ENCODE measurements at places on chromosomes 16 and 17. TPM values are rescaled to one million over a fixed set of nuclear protein-coding genes. Genes with fewer than 3 reads are reported as not detected.

GRCh38 chr17:17859909-17860765 is 23.4 kb upstream of the SREBF1 start:
- no peak for DNase-seq

KRTAP4-4 gene
- total RNA-seq = not detected

- DNase-seq = no peak
These were observed 215.6 kb downstream of the PHKB start for GRCh38 chr16:47676635-47677177.

DNA sequence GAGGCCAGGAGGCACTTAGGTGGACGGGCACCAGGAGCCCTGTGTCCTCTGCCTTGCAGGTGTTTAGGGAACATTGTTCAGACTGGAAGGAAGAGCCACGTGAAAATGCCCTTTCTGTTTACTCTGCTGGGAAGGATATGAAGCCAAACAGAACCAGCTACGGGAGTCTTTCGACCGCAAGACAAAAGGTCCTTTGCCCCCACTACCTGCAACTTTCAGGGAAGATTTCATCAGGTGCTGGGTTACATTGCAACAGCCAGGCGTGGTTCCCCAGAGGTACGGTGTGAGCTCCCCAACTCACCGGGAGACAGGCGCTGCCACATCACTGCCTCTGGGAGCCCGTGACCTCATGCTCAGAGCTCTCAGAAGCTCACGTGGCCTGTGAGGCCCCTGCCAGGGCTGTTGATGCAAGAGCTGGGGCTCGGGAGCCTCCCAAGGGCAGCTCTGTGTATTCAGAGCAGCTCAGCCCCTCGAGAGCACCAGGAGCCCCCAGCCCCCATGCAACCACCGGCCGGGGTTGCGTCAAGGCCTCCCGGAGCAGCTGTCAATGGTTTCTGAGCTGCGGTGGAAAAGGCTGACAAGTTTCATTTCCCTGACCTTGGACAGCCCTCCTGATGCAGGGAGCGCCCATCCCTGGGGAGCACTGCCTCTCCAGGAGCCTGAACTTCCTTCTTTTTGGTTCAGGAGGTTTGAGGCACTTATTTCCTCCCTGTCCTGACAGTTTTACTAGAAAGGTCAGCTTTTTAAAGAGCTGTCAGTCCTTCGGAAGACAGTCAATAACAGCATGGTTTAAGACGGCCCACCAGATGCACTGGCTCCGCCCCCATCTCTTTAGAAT is 42.1 kb downstream of the TBC1D16 start:
- peak; percentile 52 for DNase-seq

GRCh38 chr16:72857834-72858664 is 189.9 kb downstream of the ZFHX3 start:
- no peak for DNase-seq

DNA sequence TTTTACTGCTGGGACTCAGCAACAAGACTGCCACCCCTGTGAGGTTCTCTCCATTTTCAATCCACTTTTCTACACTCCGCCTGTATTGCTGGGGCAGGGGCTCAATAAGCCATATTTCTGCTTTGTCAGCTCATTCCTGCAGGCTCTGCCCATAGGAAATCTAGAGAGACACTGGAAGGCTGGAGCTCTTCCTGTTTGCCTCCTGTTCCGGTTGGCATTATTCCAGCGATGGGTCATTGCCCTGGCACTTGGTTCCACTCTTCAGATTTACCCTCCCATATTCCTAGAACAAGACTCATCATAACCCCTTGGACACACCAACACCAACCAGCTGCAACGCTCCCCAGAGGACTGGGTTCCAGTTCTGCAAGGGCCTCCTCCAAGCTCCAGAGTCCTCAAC is 210.4 kb downstream of the CA10 start:
- no peak for DNase-seq

- DNase-seq = no peak
These were observed 666 bp downstream of the HGS start for GRCh38 chr17:81684442-81684911.

DNA sequence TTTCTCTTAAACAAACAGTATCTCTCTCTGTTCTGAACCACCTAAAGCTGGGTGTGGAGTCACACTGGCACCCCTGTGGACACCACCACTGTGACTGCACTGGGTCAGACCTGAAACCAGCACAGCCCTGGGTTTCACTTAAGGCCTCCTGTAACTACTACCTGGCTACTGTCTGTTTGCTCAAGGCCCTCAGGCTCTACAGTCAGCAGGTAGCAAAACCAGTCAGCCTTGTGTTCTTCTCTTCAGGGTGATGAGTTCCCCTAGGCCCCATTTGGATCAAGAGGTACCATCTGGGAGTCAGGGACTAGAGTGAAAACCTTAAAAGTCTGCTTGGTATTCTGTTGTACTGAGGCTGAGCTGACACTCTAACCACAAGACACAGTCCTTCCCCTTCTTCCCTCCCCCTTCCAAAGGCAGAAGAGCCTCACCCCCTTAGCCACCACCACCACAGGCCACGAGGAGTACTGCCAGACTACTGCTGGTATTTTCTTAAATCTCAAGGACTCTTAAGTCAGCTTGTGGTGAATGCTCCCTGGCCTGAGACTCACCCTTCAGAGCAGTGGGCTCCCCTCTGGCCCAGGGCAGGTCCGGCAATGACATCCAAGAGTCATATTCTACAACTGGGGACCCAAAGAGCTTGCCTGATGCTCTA is 153.2 kb upstream of the MON1B start:
- DNase-seq = no peak

DNA sequence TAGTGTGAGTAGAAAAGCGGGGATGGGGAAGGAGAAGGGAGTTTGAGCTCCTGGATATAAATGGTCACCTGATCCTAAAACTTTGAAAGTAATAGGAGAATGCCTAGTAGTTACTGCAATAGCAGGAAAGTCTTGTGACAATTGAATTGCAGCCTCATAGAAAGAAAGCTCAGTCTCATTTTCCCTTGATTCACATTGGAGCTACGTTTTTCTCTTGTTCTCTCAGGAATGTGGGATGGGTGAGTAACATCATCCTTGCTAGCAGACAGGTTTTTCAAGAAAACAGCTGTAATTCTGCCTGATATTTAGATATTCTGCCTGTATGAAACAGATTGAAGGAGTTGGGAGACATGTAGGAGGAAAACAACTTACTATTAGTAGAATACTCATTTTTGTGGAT is 25.3 kb downstream of the SF3B3 start:
- DNase-seq = no peak

FMNL1 gene
- 23.4 TPM for total RNA-seq

All from omental fat pad (tissue), 4 donors.